ENCODE measurements at places on chromosomes 16 and 17.

DNA sequence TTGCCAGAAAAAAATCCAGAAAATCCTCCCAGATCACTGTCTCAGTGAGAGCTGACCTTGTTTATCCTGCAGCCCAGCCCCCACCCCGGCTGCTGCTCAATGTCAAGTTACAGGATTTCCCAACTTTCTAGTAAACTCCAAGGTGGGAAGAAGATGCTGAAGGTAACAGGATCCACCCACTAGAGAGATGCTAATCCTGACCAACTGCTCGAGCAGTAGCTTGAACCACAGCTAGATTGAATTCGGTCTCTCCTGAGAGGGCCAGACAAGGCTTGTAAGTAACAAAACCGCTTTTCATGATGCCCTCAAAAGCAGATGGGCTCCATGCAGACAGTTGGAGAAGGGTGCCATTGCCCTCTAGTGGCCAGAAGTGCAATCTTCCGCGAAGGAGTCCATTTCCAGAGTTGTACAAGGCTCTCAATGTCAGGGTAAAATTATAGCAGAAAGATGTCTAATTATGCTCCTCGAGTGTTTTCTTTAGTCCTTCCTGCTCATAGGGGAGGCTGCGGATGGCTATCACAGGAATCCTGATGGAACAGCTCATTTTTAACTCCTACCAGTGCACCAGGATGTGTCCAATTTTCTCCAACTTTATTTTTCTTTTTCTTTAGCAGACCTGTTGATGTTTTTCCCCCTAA is 3.9 kb downstream of the CDH11 start:
- no peak for DNase-seq

DNA sequence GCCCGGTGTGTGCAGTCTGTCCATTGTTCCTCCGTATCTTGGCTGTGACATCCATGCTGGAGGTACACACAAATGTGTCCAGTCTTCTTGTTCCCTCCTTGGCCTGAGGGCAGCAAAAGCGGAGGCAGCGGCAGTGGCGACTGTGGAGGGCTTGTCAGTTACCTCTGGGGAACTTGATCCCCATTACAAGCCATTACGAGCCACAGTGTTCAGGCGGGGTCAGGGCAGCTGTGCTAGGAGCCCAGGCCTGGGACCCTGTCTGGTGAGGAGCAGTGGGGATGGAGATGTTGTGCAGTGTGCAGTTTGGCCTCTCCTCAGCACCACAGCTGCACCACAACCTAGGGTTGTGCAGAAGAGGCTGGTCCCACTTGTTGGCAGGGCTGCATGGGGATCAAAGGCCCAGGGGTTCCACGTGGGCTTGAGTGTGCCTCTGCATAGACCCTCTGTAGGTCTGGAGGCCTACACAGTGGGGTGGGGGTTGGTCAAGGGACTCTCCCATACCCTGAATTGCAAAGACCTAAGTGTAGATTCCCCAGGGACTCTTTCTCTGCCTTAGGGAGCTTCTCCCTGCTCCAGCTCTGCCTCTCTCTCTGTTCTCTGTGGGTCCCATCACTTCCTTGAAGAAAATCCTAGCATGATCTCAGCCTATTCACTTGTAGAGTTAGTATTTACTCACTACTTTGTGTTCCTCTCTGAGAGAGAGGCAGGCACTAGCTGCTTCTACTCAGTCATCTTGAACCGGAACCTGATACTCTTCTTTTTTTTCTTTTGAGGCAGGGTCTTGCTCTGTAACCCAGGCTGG is 58.8 kb downstream of the SLFN11 start:
- DNase-seq = no peak

DNA sequence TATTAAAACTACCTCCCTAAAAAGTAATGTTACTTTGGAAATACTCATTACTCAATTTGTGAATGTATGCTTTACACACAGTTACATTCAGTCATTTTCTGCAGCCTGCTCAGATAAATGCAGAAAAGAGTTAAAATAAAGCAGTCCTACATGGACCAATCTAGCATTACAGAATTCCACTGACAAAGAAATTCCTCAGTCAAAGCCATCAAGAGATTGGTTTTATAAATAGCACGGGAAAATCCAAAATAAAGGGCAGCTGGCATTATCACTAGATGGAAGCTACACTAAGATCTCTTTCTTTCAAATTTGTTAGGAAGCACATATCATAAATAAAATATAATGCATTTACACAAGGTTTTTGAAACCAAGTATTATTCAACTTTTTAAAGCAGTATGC is 58.3 kb downstream of the DUSP14 start:
- DNase-seq = no peak

GRCh38 chr17:7825206-7825990 is 8.6 kb upstream of the KDM6B start:
- no peak for DNase-seq

GRCh38 chr17:12953156-12953555 is 64.7 kb downstream of the ELAC2 start:
- DNase-seq = no peak

GRCh38 chr16:17104654-17105053 is 366.1 kb downstream of the XYLT1 start:
- no peak for DNase-seq

- DNase-seq = no peak
Observed at GRCh38 chr16:50548909-50549560, 839 bp downstream of the NKD1 start.

GRCh38 chr16:22694887-22695382 is 119.0 kb upstream of the HS3ST2 start:
- no peak for DNase-seq

- DNase-seq = no peak
Observed at GRCh38 chr17:28204751-28205150, 114.2 kb upstream of the TMEM97 start.

DNA sequence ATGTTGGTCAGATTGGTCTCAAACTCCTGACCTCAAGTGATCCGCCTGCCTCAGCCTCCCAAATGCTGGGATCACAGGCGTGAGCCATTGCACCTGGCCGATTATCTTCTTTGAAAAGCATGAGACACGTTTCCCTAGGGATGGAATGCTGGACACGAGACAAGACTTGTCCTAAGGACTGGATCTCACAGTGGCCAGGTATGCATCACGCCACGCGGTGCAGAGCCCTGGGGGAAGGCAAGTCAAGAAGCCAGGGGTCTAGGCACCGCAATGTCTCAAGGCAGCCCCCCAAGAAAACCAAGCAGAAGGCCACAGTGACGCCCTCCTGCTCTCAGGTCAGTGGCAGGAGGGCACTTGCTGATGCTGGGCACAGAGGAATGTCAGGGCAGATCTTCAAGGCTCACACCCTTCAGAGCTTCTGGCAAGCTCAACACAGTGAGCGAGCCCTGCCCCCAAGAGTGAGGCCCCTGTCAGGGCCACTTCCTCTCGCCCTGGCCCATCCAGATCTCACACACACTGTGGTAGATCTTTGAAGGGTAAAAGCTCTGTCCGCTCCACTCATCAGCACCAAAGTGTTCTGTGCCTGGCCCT is 134.7 kb downstream of the ZNF778 start:
- DNase-seq = no peak

DNA sequence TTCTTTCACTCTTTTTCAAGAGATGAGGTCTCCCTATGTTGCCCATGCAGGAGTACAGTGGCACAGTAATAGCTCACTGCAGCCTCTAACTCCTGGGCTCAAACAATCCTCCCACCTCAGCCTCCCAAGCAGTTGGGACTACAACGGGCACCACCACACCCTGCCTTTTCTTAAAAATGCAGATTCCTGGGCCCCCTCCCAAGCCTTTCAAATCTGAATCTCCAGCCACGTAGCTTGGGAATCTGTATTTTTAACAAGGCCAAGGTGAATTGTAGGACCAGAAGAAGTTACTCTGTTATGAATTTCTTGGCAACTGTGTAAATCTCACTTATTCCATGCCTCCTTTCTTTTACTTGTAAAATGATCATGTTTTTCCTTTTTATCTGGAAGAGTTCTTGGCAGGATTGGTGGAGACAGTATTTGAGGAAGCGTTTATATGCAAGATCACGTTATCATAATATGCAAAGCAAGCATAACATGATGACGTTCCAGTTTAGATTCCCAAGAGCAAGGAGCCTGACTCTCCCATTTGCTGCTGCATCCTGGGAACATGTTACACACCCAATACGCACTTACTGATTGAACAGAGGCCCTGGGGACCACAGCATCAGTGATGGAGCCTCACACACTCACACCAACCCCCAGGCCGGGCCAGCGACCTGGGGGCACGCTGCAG is 44.5 kb downstream of the LITAF start:
- no peak for DNase-seq

DNA sequence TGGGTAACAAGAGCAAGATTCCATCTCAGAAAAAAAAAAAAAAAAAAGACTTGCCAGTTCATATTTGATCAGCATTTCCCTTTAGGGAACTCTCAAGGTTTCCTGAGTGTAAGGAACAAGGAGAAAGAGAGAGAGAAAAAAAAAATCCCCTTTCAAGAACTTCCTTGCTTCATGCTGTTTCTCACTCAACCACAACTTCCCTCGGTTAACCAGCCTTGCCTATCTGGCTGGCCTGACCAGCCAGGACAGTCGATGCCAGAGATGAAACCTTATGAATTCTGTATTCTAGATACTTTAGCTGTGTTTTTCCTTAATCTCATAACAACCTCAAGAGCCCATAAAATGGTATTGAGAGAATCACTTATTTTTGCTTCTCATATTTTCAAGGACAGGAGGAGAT is 2.6 kb upstream of the N4BP1 start:
- no peak for DNase-seq

- no peak for DNase-seq
Observed at GRCh38 chr17:75011401-75012095, 922 bp upstream of the MRPL58 start.

DNA sequence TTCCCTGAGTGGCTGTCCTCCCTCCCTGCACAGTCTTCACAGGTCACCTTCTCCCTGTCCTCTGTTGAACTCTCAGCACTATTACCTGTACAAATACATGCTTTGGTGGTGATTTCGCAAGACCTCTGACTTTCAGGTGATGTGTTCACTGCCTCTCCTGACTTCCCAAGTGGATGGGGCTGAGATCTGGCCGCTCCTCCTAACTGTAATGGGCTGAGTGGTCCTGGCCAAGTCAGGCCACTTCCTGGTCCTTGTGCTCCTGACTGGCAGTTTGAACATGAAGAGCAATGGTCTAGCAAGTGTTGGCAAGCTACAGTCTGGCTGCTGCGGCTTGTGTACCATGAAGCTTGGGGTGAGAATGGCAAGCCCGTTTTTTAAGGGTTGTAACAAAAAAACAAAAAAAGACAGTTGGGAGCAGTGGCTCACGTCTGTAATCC is 11.7 kb upstream of the TMED6 start:
- DNase-seq = no peak

DNA sequence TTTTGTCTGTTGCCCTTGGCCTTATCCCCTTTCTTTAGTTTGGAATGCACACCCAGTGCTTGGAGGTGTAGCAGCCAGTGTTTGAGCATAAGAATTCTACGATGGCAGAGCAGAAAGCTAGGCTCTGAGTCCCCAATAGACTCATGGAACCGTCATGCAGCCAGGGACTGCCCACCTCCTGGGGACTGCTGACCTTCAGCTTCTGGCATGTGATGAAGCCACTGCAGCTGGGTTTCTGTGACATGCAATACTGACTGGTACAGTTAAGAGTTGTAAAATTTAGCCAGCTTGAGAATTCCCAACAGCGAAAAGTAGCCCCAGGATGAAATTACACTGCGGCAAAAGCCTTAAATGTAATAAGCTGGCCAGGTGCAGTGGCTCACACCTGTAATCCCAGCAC is 9.0 kb upstream of the MAP3K14 start:
- no peak for DNase-seq

DNA sequence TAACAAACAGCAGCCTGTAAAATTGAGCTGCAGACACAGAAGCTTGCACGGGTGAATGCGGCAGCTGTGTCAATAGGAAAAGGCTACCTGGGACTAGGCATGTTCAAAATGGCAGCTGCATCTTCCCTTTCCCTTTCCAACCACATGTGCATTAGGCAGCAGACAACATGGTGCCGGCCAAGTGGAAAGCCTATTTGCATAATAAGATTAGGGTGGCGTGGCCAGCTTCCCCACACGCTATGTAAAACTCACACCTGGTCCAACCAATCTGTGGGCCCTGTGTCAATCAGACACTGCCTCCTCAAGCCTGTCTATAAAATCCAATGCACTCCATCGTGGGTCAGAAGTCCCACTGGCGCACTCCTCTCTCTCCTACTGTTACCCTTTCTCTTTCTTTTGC is 61.0 kb upstream of the RBBP6 start:
- DNase-seq = no peak

- DNase-seq = no peak
Observed at GRCh38 chr17:56047331-56047730, 105.9 kb upstream of the ANKFN1 start.

GRCh38 chr17:76946111-76946771 is 78.0 kb downstream of the MGAT5B start:
- DNase-seq = no peak

GRCh38 chr17:14321476-14321949 is 20.6 kb downstream of the HS3ST3B1 start:
- DNase-seq = no peak

- DNase-seq = no peak
Observed at GRCh38 chr17:50660042-50660886, 25.6 kb downstream of the ABCC3 start.

GRCh38 chr17:68451670-68452354 is 5.5 kb downstream of the WIPI1 start:
- DNase-seq = no peak

DNA sequence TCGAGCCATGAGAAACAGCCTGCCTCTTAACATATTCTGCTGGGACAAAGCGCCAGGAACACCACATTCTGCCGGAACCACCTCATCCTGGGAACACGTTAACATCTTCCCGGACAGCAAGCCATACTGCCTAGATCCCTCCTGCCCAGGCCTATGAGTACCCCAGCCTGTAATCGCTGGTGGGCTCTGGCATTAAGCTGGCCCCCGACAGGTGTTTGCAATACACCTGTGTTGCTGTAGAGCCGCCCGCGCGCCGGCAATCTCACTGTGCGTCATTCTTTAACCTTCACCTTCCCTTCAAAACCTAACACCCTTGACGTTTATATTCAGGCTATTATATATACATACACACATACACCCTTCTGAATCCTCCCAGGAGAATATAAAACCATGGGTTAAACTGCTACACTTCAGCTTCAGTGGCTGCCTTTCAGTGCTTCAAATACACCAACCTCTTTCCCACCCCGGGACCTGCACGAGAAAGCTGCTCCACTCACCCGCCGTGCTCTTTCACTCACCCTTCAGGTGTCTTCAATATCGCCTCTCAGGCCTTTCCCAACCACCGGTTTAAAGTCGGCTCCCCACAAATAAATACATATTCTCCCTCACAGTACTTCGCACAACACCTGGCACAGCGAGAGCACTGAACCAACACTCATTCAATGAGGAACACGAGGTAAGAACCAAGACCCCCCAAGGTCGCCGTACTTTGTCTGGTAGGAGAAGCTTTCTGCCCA is 1.0 kb upstream of the ENDOV start:
- no peak for DNase-seq

DNA sequence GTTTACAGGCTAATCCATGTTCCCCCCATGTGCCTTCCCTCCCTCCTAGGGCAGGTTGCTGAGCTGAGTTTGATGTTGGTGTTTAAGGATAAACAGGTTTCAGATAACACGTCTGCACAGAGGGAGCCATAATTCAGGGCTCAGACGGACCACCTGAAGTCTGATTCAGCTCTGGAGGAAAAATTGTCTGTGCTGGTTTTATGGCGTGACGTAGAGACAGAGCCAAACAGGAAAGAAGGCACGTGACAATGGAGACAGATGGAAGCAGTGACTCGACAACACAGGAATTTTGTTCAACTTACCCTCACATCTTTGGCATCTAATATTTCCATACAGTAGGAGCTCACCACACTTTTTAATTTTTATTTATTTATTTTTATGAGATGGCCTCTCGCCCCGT is 10.7 kb upstream of the USP10 start:
- no peak for DNase-seq

- DNase-seq = no peak
Observed at GRCh38 chr17:81396278-81396721, 1.0 kb downstream of the BAHCC1 start.

GRCh38 chr17:63489291-63489690 is 12.4 kb downstream of the ACE start:
- DNase-seq = no peak

All from activated CD4-positive, alpha-beta T cell treated with anti-CD3 and anti-CD28 coated beads, Interleukin-2, amount 50 U/mL, for 24 hours (primary cell).